NCI-H2081 (cell line): ENCODE measurements at places on chromosomes 2 and 18.
A peak's percentile ranks its signal among the peaks of the same experiment; 100 is the strongest.

DNA sequence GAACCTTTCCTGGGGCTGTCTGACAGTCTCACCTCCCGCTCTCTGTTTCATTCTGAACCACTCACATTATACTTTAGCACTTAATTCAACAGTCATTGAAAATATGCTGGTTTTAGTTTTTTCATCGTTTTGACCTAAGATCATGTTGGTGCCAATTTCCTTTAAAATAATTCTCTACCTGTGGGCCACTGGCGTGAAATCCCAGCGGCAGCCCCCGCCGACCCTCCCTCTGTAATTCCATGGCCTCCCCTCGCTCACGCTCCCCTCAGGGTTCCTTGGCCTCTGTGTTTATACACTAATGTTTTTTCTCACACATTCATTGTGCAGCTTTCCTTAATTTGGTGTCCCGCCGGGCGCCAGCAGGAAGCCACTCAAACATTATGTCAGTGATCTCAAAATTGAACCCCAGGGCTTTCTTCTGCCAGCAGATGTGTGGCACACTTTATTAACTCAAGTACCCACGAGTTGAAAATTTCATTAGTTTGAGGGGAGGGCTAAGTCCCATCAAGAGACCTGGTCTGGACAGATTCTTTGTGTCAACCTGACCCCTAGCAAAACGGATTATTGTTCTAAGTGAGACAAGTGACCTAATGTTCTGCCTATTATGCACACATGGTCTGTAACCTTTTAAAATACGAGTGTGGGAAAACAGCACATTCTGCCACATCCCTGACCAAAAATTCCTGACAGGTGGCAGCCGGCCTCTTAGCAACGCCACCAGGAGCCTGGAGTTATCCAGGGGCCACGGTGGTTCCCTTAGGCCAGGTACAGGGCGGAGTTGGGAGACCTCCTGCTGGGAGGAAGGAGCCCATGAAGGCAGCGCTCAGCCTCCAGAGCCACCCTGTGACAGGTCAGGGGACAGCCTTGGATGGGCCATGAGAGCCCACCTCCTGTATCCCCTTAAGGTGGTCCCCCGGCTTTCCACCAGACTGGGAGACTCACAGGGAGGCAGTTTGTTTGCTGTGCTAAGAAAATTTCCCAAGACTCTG lies 53.1 kb downstream of the APOB start:
- peak; percentile 86 for DNase-seq

GRCh38 chr2:10305715-10306114 lies 3.0 kb downstream of the HPCAL1 start:
- DNase-seq, result no peak

DNA sequence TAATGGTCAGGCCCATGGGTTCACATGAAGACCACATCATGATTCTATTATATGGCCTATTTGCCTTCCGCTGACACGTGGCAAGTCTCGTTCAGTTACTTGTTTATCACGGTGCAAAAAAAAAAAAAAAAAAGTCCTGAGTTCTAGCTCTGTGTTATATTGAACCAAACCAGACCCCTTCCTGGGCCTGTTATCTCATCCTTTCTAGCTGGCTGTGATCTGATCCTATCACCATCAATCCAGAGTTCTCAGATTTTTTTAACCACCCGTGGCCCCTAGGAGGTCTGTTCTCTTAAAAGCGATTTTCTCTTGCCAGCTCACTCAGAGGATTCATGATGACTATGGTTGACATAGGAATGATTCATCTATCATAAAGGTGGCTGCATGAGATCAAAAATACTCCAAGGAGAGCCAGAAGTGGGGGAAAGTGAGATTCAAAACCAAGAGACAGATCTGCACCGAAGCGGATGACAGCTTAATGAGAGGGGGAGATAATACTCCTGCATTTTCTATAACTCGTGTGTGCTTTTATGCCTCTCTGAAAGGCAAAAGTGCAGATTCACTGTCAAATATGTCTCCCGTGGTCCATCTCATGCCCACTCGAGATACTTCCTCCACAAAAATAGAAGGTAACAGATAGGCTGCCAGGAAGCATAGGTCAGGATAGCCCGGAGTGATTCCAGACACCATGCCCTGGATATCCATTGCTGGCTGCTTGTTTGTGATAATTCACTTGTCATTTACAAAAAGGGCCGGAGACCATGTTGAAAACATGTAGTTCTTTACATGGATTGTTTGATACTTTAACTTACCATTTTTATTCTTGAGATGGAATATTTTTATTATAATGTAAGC lies 505.7 kb upstream of the KLHL29 start:
- DNase-seq, result no peak

GRCh38 chr2:113795405-113795920 lies 39.0 kb upstream of the SLC35F5 start:
- DNase-seq, result no peak

- no peak for DNase-seq
Measured at GRCh38 chr18:22176420-22177326, 7.3 kb downstream of the GATA6 start.

DNA sequence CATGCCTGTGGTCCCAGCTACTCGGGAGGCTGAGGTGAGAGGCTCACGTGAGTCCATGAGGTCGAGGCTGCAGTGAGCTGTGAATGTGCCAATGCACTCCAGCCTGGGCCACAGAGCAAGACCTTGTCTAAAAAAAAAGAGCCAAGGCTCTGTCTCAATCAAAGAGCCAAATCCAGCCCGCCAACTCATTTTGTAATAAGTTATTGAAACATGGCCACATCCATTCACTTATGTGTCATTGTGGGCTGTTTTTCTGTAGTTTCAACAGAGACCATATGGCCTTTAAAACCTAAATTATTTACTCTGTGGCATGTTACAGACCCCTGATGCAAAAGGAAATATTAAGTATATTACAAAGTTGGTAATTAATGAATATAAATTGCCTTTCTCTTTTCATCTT lies 60.8 kb downstream of the GPR39 start:
- no peak for DNase-seq

GRCh38 chr2:221791844-221792243 lies 219.7 kb upstream of the EPHA4 start:
- DNase-seq, result no peak

DNA sequence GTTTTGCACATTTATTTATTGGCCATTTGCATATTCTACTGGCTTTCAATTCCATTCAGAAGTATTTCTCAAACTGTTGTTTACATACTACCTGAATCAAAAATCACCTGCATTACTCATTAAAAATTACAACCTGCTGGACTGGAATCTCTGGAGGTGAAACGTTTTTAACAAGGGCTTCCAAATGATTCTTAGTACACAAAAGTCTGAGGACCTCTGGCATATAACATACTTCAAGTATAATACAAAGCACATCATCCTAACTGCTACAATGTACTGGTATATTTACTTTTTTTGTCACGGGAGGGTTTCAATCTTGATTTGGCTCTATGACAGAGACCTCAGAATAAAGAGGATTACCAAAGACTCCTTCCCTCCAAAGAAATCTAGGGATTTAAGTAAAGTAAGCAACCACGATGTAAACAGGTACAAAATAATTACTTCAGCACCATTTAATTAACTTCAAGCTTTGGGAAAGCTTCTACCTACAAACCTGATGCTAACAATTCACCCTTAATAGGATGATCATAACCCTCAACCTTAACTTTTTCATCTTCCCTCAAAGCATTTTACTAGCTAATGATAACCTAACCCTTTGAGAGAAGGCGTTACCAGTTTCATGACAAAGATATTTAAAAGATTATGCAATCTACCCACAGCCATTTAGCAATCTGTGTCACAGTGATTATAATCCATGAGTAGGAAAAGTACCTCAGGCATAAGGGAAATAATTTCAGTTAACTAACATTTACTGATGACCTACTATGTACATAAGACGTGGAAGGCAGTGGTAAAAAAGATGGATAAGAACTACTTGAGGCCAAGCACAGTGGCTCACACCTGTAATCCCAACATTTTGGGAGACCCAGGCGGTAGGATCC lies 24.7 kb downstream of the ATAD2B start:
- DNase-seq, result no peak

- DNase-seq, result no peak
Measured at GRCh38 chr18:3793545-3793944, 343.6 kb downstream of the TGIF1 start.

- no peak for DNase-seq
Measured at GRCh38 chr2:16774980-16775898, 109.6 kb upstream of the CYRIA start.

GRCh38 chr2:70901227-70902066 lies 34.3 kb upstream of the ATP6V1B1 start:
- peak; percentile 8 for DNase-seq

DNA sequence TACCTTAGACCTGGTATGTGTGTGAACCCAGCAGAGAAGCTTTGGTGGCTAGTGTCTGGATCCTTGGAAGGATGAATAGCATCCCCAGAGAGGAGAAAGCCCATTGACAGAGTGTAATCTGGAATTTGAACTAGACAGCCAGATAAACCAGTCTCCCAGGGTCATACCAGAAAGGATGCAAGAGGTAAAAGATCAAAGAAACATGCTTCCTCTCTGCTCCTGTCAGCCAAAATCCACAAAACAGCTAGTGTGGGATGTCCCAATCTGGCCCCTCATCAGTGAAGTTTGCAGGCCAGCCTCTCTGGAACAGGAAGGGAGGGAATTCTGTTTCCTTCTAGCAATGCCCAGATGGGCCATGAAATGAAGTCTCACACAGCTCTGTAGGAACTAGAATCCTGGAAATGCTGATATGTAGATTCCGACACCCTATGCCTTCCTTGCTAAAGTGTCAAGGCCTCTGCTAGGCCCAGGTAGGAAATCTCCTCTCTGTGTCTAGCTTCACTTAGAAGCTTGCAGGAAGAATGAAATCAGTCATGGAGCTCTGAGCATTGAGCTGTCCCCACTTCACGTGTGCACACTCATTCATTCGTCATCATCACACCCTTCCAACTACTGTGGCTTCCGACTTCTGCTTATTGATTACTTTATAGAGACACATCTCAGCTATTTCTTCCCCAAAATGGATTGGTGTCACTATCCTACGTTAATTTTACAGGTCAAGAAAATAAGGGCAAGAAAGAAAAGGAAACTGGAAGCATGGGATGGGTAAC lies 38.0 kb downstream of the EVA1A start:
- no peak for DNase-seq

DNA sequence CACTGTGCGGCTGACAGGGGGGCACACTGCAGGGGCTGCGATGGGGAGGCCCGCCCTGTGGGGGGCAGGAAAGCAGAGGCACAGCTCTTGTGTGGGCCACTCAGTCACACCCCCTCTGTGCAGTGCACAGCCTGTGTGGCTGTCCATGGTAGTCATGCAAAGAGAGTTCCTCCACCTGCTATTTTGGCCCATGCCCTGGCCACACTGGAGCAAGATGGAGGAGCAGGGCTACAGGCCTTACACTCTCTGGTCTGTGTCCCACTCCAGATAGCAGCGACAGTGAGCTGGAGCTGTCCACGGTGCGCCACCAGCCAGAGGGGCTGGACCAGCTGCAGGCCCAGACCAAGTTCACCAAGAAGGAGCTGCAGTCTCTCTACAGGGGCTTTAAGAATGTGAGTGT lies 28.5 kb upstream of the FAHD2A start:
- DNase-seq, result no peak

DNA sequence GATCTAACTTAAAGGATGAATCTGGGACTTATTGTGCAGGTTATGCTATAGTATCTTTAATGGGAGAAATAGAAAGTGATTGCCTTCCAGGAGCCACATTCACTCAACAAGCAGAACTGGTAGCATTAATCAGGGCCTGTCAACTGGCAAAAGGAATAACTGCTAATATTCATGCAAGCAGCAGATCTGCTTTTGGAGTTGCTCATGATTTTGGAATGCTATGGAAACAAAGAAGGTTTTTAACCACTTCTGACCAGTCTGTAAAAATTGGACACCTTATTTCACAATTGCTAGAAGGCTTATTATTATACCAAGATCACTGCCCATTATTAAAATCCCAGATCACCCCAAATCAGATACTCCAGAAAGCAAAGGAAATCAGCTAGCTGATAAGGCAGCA lies 200.4 kb downstream of the MREG start:
- DNase-seq, result no peak

DNA sequence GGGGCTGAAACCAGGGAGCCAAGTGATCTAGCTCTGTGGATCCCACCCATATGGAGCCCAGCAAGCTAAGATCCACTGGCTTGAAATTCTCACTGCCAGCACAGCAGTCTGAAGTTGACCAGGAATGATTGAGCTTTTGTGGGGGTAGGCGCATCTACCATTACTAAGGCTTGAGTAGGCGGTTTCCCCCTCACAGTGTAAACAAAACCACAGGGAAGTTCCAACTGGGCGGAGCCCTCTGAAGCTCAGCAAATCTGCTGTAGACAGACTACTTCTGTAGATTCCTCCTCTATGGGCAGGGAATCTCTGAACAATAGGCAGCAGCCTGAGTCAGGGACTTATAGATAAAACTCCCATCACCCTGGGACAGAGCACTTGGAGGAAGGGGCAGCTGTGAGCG lies 96.7 kb downstream of the CCDC148 start:
- DNase-seq, result no peak

GRCh38 chr18:23824240-23824639 lies 135.0 kb downstream of the LAMA3 start:
- no peak for DNase-seq

- DNase-seq, result no peak
Measured at GRCh38 chr2:72920318-72921087, 3.2 kb downstream of the EMX1 start.

- no peak for DNase-seq
Measured at GRCh38 chr18:8969639-8970390, 132.7 kb upstream of the NDUFV2 start.
